ENCODE measurements at places on chromosomes 11 and 22. TPM values are rescaled to one million over a fixed set of nuclear protein-coding genes. Genes with fewer than 3 reads are reported as not detected.
A peak's percentile ranks its signal among the peaks of the same experiment; 100 is the strongest.

SAA1 gene
- 0.36 TPM for polyA plus RNA-seq

OR8D4 gene
- not detected for polyA plus RNA-seq

- peak; percentile 69 for DNase-seq
Measured at GRCh38 chr11:80815752-80816453, 1375.1 kb upstream of the TENM4 start.

DNA sequence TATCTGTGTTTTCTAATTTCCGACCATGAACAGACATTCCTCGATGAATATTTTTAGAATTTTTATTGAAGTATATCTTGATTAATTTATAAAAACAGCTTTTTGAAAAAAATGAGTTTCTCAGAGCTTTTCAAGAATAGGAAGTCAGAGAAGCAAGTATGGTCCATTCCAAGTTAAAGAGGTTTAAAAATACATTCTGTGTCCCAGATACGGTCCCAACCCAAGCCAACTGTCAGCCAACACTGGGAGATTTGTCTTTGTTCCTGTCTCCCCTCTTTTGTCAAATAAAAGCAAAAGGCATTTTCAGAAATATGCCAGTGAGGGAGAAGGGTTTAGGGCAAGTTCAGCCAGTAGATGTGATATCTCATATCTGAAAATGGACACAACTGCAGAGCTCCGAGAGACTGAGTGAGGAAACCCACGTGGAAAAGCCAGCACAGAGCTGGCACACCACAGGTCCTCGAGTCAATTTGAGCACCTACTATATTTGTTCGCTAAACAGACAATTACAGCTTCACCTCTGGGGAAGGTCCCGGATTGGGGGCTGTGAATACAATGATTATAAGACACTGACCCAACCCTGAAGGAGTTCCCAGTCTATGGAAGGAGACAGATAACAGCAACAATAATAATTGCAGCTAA lies 59.8 kb downstream of the C11orf91 start:
- no peak for DNase-seq

DNA sequence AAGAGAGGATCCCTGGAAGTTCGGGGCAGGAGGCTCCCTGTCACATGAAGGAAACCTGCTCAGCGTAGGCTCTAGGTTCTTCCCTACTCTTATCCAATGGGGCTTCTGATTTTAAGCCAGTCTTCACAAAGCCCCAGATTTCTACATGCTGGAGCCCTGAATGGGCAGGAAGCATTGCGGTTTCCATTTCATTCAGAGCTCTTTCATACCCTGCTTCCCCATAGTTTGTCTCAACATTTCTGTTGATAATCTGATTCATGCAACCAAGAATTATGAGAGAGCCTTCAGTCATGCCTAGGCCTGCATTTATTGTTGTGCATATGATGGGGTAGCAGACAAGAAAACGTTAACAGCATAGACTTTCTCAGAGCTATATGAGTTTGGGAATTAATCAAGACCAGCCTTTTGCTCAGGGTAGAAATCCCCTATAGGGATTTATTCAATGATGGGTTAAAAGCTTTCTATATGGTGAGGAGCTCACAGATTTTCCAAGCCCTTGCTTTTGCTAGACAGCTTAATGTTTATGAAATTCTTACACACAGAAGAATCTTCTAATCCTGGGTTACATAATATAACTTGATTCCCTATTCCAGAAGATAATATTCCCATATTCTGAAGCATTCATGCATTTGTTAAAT lies 15.9 kb downstream of the OR51B4 start:
- no peak for DNase-seq

DNA sequence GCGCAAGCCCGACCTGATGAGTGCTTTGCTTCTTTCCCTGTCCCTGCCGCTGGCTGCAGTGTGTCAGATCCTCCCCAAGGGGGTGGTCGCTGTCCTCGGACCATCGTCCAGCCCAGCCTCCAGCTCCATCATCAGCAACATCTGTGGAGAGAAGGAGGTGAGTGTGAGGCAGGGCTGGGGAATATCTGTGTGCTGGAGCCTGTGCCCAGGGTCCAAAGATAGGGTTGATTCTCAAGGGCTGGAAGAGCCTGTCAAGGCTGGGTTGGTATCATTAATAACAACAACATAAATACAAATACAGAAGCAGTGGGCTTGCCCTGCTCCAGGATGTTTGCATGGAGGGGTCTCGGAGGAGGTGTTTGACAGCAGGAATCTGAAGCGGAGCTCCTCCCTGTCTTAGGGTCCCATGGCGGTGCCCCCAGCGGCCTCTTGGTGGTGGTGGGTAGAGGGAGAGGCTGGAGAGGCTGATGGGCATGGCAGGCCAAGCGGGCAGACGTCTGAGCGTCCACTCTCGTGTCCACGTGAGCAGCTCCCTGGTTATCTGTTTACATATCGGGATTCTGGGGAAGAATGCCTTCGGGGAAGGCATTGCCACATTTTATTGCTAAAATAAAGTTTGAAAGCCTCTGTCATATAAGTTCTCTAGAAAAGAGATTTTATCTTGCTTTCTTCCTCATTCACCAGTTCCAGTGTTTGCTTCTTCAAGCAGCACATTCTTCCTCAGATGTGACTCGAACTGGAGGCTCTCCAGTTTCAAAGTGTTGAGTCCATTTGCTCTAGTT lies 208.4 kb upstream of the TBCEL start:
- no peak for DNase-seq

DNA sequence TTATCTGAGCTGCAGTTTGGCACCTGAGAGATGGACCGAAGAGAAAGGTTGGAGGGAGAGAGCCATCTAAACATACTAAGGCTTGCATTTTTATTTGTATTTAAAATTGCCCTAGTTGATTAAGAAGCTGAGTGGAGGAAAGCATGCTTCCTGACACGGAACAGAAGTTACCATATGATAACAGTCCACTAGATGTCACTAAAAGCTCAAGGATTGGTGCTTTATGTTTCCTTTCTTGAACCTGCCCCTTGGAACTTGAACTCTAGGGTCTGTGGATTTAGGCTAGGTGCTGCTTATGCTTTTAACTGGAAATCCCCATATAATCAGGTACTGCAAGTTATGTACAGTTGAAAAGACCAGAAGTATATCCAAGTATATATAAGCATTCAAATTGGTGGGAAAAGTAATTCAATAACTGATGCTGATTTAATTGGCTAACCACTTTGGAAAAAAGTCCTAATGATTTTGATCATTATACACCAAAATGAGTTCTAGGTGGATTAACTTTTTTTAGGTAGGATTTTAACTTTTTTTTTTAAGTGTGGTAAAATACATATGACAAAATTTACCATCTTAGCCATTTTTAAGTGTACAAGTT lies 9.5 kb downstream of the RBMXL2 start:
- DNase-seq = peak; percentile 40

DNA sequence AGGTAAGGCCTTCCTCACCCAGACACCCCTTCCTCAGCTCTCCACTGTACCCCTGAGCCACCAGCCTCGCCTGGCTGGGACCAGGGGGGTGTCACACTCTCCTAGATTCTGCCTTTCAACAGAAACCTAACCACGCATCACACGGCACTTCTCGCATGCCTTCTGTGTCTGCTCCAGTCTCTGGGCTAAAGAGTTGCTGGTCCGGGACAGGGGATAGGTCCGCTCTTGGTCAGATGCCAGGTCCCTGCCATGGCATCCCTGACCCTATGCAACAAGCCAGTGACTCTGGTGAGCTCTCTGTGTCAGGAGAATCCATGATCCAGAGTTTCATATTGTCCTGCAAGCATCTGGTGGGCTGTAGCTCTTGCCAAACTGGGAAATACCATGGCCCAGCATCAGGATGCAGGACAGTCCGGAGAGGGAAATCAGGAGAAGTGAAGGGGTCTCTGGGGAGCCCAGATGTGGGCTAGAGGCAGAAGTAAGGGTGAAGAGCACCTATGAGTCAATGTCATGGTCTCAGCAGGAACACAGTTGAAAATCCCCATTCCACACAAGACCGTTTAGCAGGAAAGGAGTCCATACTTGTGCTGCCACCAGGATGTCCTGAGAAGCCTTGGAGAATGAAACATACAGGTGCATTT lies 14.1 kb downstream of the IGLL5 start:
- peak; percentile 65 for DNase-seq

DNA sequence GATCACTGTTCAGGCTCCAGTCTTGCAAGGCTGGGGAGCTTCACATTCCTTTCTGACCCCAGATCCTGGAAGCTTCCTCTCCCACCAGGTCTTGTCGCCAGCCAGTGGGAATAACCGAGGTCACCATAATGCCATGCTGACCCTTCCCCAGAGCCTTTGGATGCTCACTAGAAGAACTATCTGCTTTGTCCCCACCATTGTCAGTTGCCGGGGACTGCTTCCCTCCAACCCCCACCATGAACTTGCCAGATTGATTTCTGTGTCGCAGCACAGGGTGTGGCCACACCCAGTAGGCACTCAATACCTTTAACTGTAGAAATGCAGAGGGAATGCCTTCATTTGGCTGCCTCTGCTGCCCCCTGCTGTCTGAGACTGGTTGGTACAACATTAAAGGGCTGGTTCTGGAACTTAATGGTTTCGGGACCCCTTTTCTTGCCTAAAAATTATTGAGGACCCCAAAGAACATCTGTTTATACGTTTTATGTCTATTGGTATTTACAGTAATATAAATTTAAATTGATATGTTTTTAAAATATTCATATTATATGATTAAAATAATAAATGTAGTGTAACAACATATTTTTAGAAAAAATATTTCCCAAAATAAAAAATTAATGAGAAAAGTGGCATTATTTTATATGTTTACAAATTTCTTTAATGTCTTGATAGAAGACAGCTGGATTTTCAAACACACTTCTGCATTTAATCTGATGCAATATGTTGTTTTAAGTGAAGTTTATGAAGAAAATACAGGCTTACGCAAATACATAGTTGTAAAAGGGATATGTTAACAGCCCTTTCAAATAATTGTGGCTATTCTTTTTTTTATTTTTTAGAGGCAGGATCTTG lies 6.7 kb upstream of the GDPD5 start:
- DNase-seq = peak; percentile 40

DNA sequence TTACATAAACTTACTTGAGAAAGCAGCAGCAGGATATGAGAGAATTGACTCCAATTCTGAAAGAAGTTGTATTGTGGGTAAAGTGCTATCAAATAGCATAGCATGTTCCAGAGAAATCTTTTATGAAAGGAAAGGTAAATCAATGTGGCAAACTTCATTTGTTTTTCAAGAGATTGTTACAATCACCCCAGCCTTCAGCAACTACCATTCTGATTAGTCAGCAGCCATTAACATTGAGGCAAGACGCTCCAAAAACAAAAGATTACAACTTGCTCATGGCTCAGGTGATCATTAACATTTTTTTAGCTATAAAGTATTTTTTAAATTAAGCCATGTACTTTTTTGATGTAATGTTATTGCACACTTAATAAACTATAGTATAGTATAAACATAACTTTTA lies 357.2 kb downstream of the TMEM135 start:
- DNase-seq = no peak

DNA sequence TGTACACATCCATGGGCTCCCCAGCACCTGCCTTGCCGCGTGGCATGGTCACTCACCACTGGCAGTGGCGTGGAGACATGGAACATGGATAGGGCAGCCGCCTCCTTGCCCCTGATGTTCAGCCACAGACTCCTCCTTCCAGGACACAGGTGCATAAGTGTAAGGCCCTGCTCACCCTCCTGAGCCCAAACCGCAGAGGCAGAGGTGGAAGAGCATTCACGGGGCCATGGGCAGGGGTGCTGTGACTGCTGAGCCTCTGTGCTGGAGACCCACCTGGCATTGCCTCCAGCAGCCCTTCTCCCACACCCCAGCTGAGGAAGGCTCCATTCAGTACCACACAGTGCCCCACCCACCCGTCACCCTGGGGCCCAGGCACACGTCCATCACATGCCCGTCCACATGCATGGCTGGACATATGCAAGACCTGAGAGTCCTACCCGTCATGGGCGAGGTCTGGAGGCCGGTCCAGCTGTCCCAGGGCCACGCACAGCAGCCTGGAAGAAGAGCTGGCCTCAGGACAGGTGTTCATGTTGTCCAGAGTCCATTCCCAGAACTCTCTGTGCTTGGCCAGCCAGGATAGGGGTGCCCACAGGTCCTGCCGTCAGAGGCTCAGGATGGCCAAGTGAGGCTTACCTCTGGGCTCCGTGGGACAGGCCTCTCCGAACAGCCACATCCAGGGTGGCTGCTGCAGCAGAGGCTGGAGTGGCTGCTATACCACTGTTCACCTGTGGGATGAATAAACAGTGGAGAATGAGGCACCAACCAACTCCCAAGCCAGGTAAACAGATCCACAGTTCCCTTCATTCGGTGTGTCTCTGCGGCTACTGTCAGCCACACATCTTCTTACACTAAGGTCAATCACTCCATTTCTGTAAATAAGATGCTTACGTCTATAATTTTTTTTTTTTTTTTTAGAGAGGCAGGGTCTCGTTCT lies 1.7 kb upstream of the TUBGCP6 start:
- no peak for DNase-seq

DNA sequence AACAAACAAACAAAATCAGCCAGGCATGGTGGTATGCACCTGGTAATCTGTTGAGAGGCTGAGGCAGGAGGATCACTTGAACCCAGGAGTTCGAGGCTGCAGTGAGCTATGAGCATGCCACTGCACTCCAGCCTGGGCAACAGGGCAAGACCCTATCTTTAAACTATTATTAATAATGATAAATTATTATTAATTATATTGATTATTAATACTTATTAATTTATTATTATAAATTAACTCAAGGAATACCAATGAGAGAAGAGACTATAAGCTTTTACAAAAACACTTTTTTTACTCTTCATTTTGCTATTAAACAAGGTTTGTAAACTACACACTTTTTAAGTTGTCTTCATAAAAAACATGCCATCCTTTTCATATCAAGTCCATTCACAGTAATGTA lies 97.7 kb upstream of the APOA1 start:
- DNase-seq = no peak

- DNase-seq = no peak
Measured at GRCh38 chr11:97683733-97684132, 1293.9 kb downstream of the JRKL start.

DNA sequence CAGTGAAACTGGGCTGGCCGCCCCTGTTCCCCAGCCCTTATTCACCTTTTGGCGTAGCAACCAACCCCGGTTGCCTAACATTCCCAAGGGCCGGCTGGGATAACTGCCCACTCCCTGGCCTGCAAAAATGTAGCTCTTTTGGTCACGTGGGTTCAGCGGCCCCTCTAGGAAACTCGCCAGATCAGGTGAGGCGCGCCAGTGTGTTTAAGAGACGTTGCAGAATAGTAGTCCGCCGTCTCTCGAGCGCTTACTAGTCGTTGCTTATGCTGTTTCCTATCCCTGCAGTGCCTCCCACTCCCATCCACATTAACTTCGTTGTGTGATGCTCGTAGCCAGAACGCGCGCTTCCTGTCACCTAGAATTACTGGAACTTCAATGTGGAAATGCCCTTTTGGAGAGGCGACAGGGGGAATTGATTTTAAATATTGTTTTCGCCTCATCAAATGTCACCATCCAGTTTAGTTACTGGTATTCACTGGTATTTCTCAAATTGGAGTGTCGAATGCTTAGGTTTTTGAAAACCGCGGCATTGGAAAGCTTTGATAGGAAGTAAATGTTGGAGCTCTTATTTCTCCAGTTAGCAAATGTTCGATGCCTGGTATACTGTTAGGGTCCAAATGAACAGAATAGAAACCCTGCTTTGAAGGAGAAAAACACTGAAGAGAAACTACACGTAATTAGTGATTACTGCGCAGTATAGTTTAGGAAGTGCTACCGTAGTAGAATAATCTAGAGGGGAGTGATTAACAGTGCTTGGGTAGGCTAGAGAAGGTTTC lies 823 bp downstream of the CEP57 start:
- DNase-seq = peak; percentile 24

Measured in GM12878 (cell line).